ENCODE measurements at places on chromosomes 4 and X.
A peak's percentile ranks its signal among the peaks of the same experiment; 100 is the strongest.

- DNase-seq: no peak
Observed at GRCh38 chr4:105755375-105755774, 46.8 kb downstream of the GSTCD start.

DNA sequence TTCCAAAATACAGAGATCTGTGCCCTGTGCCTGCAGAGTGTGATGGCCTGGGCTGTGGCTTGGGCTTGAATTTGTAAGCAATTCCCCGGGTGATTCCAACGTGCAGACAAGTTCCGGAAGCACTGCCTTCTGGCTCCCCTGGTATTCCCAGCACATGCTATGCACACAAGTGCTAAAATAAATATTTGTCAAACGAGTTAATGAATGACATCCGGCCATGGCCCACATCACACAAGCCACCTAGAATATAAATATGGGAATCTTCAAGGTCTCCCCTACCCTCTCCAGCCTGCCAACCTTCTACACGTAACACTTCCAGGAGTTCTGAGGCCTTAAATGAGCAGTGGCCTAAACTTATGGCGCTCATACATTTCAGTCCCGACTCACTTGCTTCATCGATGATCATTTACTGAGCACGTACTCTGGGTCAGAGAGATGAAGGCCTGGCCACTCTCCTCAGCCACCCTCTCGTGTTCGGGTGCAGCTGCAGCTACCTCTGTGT lies 21.3 kb downstream of the DCTD start:
- no peak for DNase-seq

GRCh38 chr4:2812612-2813354 lies 19.9 kb downstream of the SH3BP2 start:
- DNase-seq: peak; percentile 53

DNA sequence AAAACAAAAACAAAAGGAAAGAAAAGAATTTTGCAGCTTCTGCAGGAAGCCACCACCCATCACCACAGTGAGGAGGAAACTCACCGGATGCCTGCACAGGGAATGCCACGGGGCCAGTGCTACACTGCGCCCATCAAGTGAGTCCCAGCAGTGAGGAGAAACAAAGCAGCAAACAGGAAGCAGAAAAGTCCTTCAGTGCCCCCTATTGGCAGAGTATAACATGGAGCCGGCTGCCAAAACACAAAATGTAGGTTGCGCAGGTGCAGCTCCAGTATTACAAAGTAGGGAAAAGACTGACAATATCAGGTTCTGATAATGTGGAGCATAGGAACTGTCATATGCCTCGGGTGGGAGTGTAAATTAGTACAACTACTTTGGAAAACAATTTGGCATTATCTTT lies 23.3 kb upstream of the SCML2 start:
- peak; percentile 57 for DNase-seq

- no peak for DNase-seq
Observed at GRCh38 chr4:41873380-41874295, 61.6 kb upstream of the TMEM33 start.

DNA sequence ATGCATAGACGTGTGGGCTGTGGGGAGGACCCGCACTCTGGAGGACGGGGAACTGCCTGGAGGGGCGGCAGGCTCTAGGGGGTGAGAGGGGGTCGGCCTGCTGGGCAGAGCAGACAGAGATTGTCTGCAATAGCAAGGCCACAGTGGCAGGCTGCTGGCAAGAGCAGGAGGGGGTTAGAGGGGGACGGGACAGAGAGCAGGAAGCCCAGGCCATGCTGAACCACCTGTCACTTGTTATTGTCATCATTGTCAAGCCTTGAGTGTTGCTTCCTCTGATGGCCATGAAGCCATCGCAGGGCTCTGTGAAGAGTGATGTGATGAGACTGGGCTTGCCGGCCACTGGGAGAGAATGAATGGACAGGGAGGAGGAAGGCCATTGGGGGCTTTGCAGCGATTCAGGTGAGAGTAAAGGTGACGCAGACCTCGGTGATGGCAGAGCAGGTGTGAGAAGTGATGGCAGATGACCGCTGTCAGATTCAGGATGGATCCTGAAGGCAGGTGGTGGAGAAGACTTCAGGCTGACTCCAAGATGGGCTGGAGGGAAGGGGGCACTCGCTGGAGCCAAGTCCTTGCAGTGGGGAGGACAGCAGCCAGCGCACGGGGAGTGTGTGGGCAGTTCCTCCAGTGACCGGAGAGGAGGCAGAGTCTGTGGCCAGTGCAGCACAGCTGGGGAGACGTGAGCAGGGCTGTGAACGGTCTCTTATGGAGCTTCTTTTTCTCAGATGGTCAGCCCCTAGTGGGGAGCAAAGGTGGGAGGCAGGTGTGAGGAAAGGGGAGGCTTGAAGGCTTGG lies 43.6 kb downstream of the HTT-AS start:
- no peak for DNase-seq

DNA sequence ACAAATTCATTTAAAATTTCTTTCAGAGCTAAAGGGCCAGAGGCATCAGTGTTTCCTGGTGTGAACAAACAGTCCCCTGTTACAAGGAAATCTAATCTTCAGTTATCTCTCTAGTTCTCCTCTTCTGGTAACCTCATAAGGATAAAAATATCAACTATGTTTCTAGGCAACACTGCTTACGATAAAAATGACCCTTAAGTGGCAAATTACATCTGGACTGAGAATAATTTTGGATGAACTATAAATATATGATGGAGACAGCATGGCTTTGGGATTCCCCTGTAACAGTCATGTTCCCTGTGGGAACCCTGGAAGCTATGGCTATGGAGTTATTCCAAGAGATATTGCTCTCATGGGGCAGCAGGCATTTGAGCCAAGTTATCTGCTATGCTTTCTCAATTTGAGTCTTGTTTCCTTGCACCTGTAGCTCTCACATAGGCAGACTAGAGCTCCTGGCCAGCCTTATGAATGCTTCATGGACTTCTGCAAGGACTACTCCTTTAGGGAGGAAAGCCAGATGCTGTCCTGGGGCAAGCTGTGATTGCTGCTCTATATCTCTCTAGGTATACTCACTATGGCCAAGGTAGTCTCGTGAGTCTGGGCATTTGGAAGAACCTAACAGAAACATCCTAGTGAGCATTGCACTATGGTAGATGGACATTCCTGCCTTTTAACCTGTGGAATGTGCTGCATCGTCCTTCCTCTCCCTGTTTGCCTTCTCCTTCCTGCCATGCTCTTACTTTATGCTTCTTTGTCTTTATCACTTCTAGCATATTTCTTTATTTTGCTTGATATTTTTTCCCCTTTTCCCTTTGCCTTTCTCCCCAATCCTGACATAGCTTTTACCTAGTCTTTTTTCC lies 14.2 kb downstream of the C4orf33 start:
- no peak for DNase-seq

- DNase-seq: no peak
Observed at GRCh38 chr4:6198278-6198677, 2.1 kb downstream of the JAKMIP1 start.

GRCh38 chr4:177293208-177294033 lies 16.3 kb upstream of the NEIL3 start:
- DNase-seq: no peak

GRCh38 chrX:23745786-23746185 lies 2.7 kb upstream of the ACOT9 start:
- no peak for DNase-seq

- DNase-seq: no peak
Observed at GRCh38 chrX:3428792-3429191, 82.3 kb upstream of the MXRA5 start.

DNA sequence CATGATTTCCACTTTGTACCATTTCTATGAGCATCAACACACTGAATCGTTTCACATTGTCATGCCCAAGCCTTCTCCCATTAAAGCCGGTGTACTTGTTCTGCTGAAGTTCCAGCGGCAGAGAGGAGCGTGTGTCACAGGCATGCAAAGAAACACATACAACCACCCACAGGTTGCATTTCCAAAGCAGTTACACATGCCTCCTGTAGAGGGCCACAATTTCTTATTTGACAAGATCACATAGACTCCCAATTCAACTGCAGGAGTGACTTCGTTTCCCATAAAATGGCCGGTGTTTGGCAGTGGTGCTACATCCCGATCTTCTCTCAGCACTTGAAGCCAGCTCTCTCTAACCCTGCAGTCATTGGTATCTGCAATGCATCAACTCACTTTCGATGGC lies 992.6 kb downstream of the NLGN4X start:
- peak; percentile 9 for DNase-seq

DNA sequence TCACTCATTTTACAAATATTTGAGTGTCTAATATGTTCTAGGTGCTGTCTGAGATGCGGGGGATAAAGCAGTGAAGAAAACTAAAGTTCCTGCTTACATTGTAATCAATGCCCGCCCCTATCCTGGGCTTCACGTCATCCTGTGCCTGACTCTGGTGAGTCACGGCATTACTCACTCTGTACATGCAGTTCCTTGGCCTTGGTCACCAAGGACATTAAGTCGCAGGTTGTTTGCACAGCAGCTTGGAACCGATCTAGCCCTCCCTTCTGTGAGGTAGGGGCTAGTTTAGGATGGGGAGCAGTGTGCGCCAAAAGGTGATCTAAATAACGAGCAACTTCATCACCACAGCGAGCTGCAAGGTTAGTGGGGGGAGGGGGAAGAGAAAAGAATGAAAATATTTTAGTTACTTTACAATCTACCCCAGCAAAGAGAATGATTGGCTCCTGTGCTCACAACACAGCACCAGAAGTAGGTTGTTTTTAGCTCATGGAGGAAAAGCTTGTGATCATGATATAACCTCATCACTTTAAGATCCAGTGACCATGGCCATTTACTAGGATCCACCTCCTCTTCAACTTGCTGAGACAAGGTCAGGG lies 48.0 kb upstream of the HDAC8 start:
- no peak for DNase-seq

- peak; percentile 73 for DNase-seq
Observed at GRCh38 chr4:52638717-52639116, 20.4 kb downstream of the USP46 start.

DNA sequence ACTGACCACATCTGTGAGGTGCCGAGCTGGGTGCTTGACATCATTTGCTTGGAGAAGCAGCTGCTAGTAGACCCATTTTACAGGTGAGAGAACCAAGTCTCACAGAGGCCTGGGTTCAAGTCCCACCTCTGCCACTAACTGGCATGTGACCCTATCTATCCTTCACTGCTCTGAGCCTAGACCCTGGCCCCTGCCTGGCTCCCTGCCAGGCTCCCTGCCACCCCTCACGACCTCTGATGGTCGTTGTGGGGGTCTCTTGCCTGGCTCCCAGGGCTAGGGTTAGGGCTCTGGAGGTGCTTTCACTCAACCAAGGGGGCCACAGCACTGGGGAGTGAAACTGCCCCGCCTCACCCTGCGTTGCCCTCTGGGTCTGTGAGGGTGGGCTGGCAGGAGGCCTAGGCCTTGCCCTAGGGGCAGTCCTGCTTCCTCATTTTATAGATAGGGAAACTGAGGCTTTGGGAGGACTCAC lies 7.2 kb upstream of the ADD1 start:
- no peak for DNase-seq

GRCh38 chrX:37816766-37817165 lies 30.6 kb downstream of the DYNLT3 start:
- no peak for DNase-seq

- DNase-seq: no peak
Observed at GRCh38 chrX:10900585-10901289, 210.4 kb upstream of the HCCS start.

DNA sequence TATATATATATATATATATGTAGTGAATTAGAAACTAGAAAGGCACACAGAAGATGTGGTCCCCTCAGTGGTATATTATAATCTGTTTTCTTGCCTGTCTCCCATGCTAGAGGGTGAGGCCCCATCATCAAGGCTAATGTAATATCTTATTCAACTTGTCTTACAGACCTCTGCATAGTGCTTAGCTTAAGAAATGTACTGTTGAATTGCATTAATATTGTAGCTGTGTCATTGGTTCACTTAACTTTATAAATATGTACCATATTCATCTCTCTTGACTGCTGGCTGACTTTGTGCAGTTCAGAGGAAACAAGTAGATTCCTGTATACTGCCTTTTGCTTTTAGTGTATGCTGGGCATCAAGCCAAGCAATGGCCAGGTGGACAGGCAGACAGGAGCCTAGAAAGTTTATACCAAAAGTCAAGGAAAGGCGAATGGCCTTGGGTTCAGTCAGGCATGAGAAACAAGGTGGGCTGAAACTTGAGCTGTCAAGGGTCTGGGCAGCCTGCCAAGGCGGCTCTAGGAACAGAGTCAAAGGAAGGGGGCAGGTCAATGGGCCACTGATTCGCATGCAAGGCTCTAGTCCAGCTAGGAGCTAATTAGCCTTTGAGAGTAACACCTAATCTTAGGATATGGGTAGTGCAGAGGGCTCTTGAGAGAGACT lies 78.8 kb upstream of the LEF1 start:
- peak; percentile 26 for DNase-seq

DNA sequence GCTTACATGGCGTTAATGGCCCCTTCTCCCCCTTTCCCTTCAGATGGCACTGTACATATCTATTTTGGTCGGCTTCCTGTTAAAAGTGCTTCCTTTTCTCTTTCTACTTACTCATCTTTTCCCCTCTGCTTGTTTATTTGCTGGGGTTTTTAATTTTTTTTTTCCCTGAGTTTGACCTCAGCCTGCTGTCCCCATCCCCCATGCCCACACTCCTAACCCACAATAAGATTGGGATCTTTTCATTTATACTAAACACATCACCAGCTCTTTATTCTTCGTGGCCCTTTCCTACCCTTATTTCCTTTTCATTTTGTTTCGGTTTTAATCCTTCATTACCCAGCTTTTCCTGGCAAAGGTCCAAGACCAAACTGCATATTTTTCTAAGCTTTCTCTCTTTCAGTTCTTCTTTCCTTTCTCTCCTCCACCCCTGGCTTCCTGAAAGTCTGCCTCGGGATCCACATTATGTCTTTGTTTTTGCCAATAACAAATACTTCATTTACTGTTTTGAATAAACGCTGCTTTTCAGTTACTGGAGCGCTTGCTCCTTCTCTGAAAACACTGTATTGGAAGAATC lies 152.0 kb upstream of the USP9X start:
- peak; percentile 74 for DNase-seq

DNA sequence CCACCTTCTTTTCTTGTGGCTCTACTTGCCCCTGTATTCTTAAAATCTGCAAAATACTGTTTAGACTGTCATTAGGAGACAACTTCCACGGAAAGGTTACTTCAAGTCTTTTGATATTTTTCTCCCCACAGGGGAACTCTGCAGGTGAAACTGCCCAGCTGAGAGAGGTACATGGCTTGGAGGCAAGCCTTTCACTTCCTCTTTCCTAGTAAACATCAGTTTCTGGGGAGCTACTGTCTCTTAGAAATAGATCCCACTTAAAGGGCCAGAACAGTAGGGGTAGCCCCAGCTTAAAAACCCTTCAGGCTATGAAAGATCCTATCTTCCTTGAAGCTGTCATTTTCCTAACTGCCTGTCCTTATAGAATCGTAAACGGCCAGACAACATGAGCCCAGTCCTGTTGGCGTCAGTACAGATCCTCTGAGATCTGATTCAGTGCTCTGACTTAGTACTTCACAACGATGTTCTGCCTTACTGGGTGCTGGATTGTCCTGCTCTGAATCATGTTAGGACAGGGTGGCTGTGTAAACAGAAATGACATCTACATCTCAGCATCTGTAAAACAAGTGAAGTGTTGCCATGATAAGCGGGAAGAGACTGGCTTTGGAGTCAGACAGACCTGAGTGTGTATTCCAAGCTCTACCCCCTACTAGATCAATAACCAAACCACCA lies 102.1 kb downstream of the ITIH6 start:
- DNase-seq: peak; percentile 0

- peak; percentile 54 for DNase-seq
Observed at GRCh38 chr4:26321373-26322221, 783 bp downstream of the RBPJ start.

- peak; percentile 55 for DNase-seq
Observed at GRCh38 chrX:31323658-31324057, 251.8 kb upstream of the FTHL17 start.

GRCh38 chr4:185207466-185207865 lies 1.9 kb upstream of the SNX25 start:
- no peak for DNase-seq

Measured in hematopoietic multipotent progenitor cell treated with erythropoietin and hydrocortisone succinate and interleukin-3 and kit ligand, for 4 days (in vitro differentiated cells).